Right lung (tissue), 10 donors: ENCODE measurements at places on chromosomes 12 and 14. TPM values are rescaled to one million over a fixed set of nuclear protein-coding genes. Genes with fewer than 3 reads are reported as not detected.
A peak's percentile ranks its signal among the peaks of the same experiment; 100 is the strongest.

GPRC5D gene
- 1.6 TPM for polyA plus RNA-seq

HPD gene
- 0.08 TPM for polyA plus RNA-seq

COQ6 gene
- polyA plus RNA-seq = 30.5 TPM

SLC2A14 gene
- 0.64 TPM for polyA plus RNA-seq

DNA sequence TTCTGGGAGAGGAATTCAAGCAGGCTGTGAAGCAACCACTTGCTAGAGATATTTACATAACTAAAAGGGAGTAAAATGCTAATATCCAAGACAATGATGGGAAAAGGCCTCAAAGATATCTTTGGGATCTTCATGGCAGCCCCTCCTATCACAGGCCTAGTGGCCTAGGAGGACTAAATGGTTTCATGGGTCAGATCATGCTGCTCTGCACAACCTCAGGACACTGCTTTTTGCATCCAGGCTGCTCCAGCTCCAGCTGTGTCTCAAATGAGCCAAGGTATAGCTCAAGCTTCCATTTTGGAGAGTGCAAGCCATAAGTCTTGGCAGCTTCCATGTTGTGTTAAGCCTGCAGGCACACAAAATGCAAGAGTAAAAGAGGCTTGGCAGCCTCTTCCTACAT lies 195.6 kb upstream of the SSTR1 start:
- DNase-seq = no peak

- DNase-seq = peak; percentile 18
Measured at GRCh38 chr12:131390412-131391334, 320.2 kb upstream of the SFSWAP start.

- peak; percentile 7 for DNase-seq
Measured at GRCh38 chr12:66976526-66976925, 292.6 kb upstream of the CAND1 start.

GRCh38 chr12:22529281-22530060 lies 14.9 kb downstream of the C2CD5 start:
- no peak for DNase-seq

DNA sequence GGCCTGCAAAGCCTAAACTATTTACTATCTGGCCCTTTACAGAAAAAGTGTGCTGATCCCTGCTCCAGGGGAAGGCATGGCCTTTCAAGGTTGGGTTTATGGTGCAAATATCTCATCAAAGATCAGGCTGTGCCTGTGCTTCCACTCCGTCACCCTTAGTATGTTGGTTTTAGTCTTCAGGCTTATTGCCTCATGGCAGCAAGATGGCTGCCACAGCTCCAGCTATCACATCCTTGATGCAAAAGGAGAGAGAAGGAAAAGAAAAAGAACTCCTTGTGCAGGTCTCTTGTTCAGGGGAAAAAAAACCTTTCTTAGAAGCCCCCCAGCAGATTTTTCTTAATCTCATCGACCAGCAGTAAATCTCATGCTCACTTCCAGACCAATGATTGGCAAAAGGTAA lies 9.1 kb upstream of the HRK start:
- DNase-seq = no peak

DNA sequence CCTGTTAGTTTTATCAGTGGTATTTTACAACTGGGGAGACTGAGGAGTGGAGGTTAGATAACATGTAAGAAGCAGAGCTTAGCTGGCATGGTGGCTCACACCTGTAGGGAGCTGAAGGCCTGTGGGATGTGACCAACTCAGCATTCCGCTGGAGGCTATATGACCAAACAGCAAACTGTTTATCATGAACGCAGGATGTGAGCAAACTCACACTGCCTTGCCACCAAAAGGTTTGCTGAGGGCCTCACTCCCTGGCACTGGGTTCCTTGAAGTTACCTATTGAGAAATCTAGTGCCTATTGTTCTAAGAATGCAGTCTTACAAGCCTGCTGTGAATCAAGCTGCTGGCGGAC lies 23.4 kb downstream of the JKAMP start:
- no peak for DNase-seq

GRCh38 chr12:113933201-113933786 lies 32.8 kb downstream of the RBM19 start:
- peak; percentile 16 for DNase-seq
